ENCODE measurements at places on chromosomes 13 and 19.
A peak's percentile ranks its signal among the peaks of the same experiment; 100 is the strongest.

DNA sequence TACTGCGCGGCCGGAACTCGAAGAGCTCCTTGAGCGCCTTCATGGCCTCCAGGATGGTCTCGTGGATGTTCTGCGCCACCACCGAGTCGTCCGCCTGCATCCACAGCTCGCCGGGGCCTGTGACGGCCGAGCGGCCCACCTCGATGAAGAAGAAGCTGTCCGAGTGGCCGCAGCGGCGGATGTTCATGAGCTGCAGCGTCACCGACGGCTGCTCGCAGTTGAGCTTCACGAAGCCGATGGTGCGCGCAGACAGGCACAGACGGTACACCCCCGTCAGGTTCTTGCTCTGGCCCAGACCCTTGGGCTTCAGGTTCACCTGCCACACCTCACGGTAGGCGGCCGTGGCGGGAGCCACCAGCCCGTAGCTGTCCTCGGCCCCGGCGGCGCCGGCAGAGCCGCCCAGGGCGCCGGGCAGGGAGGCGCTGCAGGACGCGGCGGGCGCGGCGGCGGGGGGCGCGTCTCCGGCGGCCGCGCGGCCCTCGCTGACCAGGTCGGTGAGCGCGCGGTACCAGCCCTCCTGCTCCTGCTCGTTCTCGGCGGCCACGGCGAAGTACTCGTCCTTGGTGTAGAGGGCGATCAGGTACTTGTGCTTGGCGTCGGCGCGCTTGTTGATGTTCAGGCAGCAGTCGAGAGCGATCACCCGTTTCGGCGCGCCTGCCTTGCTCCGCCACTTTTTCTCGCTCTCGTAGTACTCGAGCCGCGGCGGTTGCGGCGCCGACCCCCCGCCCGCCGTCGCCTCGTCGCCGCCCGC is 1.1 kb downstream of the IRS2 start:
- DNase-seq = peak; percentile 45

DNA sequence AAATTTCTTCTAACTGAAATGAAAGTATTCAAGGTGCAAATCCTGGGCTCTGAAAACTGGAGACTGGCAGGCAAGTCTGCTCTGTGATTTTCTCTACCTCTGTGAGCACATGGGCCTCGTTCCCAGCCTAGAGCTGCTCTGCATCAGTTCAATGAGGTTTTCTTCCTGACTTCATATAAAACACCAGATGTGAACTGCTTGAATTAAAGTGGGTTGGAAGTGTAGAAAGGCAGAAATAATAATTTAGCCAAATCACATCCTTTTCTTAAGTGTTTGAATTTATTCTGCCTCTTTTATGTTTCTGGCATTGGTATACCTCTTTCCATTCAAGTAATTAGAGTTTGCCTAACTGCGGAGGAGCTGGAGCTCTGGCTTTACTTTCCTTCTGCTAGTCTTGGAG is 540.8 kb downstream of the OLFM4 start:
- DNase-seq = no peak

DNA sequence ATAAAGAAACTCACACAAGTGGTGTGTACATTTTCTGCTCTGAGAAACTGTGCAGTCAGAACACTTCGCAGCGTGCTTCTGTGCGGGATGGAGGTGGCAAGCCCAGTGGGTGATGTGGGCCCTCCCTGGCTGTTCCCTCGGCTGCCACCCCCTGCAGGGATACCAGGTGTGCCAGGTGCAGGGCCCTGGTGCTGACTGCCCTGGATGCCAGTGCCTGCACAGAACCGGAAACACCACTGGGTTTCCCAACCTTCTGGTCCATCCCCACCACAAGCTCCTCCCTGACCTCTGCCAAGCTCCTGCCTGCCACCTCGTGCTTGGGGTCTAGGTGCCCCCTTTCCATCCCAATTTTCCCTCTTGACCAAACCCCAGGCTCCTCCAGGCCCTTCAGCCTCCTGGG is 81.9 kb upstream of the MCF2L start:
- no peak for DNase-seq

DNA sequence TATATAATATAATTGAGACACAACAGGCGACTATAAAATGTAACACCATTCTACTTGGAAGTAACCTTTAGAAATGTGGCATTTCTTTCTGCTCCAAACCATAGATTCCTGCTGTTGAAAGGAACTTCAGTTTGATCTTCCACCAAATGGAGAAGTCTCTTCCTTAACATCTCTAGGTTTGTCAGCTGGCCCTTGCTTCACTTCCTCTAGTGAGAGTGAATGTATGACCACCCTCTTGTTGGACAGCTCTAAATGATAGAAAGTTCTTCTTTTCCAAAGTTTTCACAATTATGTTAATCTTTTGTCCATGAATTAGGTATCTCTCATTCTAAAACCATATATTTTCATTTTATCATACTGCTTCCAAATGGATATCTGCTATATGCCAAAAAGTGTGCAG is 13.8 kb upstream of the COG6 start:
- no peak for DNase-seq

DNA sequence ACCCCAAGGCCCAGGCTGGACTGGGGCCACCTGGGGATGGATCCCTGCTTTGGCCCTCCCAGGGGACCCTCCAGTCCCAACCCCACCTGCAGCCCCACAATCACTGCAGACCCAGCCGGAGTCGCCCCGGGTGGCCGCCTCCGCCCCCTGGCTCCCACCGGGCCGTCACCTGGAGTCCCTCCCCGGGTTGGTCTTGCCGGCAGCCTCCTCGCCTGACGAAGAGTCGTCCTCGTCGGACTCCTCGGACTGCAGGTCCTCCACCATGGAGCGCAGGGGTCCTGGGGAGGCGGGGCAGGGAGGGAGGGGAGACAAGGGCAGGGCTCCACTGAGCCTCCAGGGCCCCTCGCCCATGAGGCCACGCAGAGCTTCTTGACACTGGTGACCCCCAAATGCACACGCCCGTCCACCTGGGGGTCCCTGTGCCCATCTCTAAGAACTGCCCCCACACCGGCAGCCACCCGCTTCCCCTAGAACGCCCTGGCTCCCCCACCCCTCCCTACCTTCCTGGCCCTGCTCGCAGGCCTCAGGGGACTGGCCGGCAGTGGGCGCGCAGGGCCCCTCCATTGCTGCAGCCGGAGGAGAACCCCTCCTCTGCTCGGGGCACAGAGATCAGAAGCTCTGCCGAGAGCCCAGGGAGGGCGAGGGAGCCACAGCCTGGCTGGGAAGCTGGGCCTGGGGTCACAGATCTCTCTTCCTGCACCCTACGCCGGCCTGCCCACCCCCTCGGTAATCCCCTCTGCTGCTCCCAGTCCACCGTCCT is 63.4 kb downstream of the MLLT1 start:
- no peak for DNase-seq

DNA sequence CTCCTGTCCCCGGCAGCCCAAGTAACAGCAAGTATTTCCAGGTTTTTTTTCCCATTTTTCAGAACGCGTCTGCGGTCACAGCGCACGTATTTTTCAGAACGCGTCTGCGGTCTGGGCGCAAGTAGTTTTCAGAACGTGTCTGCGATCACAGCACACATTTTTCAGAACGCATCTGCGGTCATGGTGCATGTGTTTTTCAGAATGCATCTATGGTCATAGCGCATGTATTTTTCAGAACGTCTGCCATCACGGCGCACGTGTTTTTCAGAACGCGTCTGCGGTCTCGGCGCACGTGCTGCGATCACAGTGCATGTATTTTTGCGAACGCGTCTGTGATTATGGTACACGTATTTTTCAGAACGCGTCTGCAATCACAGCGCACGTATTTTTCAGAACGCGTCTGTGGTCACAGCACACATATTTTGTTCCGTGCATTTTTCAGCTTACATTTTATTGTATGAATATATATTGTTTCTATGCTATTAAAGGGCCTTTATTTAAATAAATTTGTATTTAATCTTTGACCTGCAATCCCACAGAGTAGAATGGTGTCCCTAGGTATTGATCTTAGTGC is 19.7 kb downstream of the ATP4B start:
- no peak for DNase-seq
